ENCODE measurements at places on chromosomes 16 and 17.

- no peak for DNase-seq
These were observed 18.1 kb downstream of the LYRM1 start for GRCh38 chr16:20918486-20919239.

DNA sequence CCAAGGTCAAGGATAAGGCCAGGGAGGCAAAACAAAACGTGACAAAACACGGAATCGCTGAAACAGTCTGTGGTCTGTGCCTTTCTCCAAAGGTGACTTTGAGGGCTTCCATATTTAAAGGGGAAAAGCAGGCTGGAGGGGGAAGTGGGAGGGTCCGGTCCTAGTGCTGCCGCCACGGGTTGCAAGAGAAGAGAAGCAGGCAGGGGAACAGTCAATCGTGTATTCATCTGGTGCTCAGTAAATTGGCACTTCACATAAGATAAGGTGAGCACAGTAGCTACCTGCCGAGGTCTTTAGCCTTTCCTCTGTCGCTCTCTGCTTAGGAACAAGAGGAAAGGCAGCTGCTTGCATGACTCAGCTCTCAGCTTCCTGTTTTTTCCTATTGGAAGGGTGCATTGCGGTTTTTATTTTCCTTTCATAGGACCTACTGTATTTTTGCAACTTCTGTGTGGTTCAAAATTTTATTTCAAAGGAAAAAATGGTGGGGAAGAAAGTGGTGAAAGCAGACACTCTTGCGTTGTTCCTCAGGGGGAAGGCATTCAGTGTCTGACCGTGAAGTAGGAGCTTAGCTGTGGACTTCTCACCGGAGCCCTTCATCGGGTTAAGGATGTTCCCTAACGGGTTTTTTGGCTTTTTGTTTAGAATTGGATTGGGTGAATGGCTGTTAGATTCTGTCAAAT is 7.1 kb upstream of the LGALS3BP start:
- no peak for DNase-seq

GRCh38 chr17:6328279-6328678 is 106.6 kb downstream of the AIPL1 start:
- DNase-seq: no peak

- no peak for DNase-seq
These were observed 141.1 kb downstream of the RGS9 start for GRCh38 chr17:65278050-65278819.

DNA sequence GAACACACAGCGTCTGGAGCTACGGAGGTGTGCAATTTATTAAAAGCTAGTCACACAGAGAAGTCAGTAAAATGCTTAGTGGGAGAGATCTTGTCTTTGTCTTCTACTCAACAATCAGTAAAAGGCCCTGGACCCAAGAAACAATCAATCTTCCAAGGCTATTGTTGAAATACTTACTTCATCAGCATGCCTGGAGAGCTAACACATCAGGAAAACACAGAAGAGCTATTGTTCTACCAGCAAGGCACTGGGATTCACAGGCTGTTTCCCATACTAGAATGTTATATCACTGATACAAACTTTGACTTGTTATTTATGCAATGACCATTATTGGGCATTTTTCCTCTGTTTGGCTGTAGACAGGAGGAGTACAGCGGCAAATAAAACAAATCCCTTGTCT is 247.8 kb upstream of the ERCC4 start:
- no peak for DNase-seq

- no peak for DNase-seq
These were observed 66.6 kb downstream of the ANKRD11 start for GRCh38 chr16:89423681-89424260.

- no peak for DNase-seq
These were observed 22.6 kb downstream of the COG1 start for GRCh38 chr17:73215447-73215846.

DNA sequence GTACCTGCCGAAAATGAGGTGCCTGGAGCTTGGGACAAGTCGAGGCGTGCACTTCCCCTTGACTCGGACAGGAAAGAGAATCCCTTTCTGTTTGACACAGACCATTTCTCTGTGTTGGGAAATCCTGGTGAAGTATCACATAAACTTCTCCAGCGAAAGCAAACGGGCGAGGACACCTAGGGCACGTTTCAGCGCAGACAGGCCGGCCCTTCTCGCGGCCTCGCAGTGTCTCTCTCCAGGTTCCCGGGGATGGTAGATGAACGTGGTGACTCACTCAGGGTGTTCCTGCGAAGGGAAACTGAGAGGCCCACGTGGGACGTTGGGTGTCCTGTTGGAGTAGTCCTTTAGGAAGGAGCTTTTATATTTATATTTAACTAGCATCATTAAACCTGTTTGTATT is 36.3 kb upstream of the ZNF750 start:
- no peak for DNase-seq

GRCh38 chr17:51734462-51734861 is 424.1 kb downstream of the CA10 start:
- peak; percentile 1 for DNase-seq

GRCh38 chr17:74778960-74779359 is 2.8 kb upstream of the NAT9 start:
- no peak for DNase-seq

- DNase-seq: no peak
These were observed 80.8 kb upstream of the DYNLRB2 start for GRCh38 chr16:80459966-80460365.

DNA sequence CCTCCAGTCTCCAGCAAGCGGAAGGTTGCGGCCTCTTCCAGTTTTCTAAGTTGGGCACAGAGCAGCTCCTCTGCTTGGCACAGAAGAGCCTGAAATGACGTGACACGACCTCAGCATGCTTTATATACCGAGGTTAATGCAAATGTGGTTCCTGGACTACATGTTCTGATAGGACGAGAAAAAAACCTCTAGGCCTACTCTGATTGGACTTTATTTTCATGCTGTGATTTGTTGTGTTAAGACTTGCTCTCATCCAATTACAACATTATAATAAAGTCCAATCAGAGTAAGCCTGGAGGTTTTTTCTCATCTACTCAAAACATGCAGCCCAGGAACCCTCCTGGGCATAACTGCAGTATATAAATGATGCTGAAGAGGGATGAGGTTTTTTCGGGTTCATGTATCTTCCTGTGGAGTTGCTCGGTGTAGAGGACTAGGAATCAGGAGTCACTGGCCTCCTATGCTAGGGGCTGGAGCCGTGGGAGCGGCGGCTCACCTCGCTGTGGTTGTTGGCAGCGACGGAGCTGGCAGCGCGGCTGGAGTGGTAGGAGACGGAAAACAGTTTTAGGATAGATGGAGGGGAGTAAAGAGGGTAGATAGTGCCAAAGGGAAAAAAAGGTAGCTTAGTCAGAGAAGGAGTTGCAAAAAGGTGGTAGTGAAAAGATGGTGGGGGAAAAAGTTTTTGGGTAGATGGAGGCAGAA is 878.0 kb downstream of the KCNJ18 start:
- no peak for DNase-seq

- DNase-seq: no peak
These were observed 211.5 kb downstream of the CDH11 start for GRCh38 chr16:64910356-64910755.

DNA sequence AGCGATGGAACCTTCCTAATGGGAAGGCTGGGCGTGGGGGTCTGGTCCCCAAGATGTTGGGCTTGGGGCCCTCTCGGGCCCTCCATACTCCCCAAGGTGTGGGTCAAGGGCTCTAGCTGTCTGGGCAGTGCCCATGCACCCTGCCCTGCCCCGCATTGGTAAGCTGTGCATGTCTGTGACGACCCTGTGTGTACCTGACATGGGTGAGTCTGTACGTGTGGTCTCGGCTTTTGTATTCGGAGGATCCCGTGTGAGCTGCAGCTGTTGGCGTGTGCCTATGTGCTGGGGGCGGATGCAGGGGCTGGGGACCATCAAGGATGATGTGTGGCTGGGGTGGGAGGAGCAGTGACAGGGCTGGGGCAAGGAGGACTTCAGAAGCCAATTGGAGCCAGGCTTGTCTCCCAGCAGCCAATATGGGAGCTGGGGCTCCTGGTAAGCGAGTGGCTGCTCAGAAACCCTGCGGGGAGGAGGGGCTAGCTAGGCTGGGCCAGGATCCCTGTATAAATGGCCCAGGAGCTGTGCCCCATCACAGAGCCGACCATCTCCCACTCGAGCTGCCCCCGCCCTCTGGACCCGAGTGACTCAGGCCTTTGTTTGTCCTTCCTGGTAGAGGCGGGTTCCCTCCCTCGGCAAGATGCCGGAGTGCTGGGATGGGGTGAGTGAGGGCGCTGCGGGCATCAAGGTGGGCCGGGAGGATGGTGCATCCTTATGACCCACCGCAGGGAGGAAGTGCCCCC is at the start of gene NDRG4:
NDRG4 (plus strand) TSS at position 529 of the 737 bp plus-strand sequence; CDS start at position 635, 106 bp downstream.
- peak; percentile 63 for DNase-seq

DNA sequence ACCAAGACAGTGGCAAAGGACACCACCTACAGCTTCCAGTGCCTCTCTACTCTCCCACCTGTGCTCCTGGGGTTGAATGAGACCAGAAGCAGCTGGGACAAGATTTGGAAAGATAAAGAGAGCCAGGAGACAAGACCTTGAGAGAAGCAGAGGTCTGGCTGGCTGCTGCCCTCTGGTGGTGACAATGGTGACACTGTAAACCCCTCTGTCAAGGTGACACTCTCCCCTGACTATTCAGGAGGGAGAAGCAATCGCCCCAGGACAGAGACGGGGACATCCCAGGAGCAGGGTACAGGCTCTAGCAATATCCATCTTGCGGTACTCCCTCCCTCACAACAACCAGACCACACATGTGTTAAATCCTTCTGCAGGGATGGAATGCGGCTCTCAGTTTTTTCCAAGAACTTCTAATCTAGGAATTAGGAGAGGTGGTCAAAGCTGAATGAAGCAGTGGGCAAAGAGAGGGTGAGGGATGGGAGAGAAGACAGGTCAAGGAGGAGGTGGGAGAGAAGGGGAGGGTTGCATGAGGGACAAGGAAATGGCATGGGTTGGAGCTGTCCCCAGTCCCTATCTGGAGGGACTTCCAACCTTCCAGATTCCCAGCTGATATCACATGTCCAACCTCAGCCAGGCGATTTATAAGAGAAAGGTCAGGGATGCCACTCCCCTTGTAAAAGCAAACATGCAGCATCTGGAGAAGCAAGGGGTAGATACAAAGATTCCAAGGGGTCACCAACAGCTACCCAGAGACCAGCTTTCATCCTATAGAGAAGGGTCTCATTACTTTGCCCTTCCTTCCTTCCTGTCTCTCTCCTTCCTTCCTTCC is 2.9 kb downstream of the PHOSPHO1 start:
- DNase-seq: peak; percentile 80

GRCh38 chr17:30336369-30337171 is 2.7 kb upstream of the TMIGD1 start:
- DNase-seq: peak; percentile 58

GRCh38 chr17:77720946-77721845 is 237.3 kb upstream of the TNRC6C start:
- DNase-seq: no peak

- no peak for DNase-seq
These were observed 29.0 kb upstream of the HOXB13 start for GRCh38 chr17:48757524-48757961.

- DNase-seq: peak; percentile 54
These were observed 22.7 kb downstream of the USP22 start for GRCh38 chr17:21019976-21020586.

GRCh38 chr17:278055-278675 is 74.4 kb downstream of the RPH3AL start:
- DNase-seq: no peak

DNA sequence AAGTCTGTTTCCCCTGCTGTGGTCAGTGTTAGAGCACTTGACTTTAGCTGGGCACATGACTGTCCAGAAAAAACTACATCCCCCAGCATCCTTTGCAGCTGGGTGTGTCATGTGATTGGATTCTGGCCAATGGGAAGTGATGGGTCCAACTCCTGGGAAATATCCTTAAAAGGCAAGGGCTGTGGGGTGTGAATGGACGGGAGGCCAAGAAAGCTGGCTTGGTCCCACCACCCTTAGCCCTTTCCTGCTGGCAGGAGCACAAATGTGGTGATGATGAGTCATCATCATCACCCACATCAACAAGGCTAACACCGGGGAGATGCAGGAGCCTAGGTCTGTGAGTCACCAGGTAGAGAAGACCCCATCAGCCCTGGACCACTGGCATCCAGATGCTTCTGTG is 341.7 kb downstream of the C16orf95 start:
- no peak for DNase-seq

- no peak for DNase-seq
These were observed 31.9 kb downstream of the PLCG2 start for GRCh38 chr16:81810894-81811538.

GRCh38 chr16:89047331-89048089 is 46.1 kb upstream of the ACSF3 start:
- DNase-seq: no peak

DNA sequence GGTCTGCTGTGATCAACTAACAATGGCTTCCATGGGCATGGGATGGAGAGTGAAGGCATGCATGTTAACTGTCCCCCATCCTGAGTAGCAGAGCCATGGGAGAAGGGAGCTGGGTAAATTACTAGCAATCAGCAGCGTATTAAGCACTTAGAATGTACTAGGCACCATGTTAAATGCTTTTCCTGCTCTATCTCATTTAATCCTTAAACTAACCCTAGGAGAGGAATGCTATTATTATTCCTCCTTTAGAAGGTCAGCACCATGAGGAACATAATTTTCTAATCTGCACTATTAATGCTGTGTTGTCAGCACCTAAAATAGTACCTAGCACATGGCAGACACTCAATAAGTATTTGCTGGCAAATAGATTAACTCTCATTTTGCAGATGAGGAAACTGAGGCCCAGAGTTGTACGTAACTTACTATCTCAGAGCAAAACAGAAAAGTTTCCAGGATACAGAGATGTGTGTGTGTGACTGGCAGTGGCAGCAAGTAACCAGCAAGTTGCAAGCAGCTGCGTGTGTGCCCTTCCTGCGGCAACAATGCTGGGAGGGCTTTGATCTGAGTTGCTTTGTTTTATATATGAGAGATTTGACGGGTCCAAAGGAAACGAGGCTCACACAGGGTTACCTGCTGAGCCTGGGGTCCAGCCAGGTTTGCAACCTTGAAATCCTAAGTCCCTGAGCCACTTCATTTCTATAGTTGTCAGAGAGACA is 6.5 kb upstream of the KLHL36 start:
- no peak for DNase-seq

DNA sequence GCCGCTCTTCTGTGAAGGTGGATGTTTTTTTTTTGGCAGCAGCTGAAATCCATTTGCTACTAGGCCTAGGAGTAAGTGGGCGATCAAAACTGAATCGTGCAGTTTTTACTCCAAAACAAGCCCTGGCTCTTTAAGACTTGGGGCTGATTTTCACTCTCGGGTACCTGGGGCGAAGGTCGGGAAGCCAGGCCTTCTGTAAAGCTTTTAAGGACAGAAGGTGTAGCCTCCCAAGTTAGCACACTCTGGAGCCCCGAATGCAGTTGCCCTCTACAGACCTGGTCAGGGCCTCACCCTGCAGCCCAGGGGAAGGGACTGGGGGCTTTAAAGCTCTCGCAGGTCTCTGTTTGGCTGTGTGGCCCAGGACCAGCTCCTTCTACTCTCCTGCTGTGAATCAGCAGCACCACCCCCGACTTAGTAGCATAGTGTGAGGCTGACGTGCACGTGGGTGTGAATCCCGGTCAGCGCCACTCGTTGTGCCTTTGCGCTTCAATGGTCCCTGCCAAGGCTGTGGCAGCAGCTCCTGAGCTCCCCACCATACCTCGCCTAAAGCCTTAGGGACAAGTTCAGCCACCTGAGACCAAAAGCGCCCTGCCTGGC is 49.9 kb downstream of the TMEM235 start:
- DNase-seq: no peak

GRCh38 chr16:67162506-67163163 is 1.9 kb upstream of the HSF4 start:
- no peak for DNase-seq

DNA sequence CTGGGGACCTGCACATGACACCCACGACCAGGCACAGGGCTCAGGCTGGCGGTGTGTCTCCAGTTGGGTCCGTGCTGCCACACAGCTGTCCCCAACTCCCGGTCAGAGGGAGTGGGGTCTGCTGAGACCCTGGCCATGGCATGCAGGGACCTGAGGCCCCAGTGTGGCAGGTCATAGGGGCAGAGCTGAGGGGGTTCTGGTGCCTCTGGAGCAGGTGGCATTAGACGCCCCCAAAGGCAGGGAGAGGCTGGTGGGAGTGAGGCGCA is 4.2 kb downstream of the NUBP2 start:
- no peak for DNase-seq

All from CD4-positive, alpha-beta T cell treated with Interleukin-4 for 1 hour (primary cell).